K562 (cell line): ENCODE measurements at places on chromosomes 4 and X.
A peak's percentile ranks its signal among the peaks of the same experiment; 100 is the strongest.

GRCh38 chrX:5236096-5236495 is 992.6 kb downstream of the NLGN4X start:
- no peak for DNase-seq

- DNase-seq: no peak
These were observed 655.8 kb downstream of the ZNF674 start for GRCh38 chrX:45889471-45889870.

- no peak for DNase-seq
These were observed 7.0 kb downstream of the PRSS12 start for GRCh38 chr4:118345813-118346212.

DNA sequence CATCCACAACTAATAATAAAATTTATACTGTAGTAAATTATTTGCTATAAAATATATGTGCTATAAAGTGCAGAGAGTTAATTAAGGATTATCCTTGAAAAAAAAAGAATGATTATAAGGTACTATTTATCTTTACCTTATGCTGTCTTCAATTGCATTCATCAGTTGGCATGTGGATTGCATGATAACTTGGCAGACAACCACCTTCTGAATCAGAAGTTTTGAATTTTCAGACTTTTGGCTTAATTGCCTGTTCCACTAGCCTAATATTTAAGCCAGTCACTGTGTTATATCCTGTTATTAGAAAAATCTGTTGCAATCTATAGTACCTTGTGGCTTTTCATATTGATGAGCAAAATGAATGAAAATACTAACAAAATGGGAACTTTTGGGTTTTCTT is 1040.3 kb upstream of the PCDH10 start:
- no peak for DNase-seq

DNA sequence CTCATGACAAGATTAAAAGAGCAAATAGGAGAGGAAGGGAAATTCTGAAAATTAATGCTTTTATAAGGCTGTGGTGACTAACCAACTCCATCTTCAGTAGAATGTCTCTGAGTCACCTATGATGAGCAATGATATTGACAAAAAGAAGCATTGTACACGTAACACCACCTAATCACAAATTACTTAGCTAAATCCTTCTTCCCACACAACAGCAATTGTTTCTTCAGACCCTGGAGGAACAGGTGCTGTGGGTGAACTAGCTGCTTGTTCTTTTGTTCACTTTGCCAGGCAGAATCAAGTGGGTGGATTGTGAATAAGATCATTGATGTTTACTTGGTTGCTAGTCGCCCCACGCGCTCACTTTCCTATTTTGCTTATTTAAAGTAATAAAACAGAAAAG is 315.5 kb downstream of the CAMK2D start:
- no peak for DNase-seq

- DNase-seq: no peak
These were observed 347.2 kb upstream of the DDX53 start for GRCh38 chrX:22652596-22652995.

DNA sequence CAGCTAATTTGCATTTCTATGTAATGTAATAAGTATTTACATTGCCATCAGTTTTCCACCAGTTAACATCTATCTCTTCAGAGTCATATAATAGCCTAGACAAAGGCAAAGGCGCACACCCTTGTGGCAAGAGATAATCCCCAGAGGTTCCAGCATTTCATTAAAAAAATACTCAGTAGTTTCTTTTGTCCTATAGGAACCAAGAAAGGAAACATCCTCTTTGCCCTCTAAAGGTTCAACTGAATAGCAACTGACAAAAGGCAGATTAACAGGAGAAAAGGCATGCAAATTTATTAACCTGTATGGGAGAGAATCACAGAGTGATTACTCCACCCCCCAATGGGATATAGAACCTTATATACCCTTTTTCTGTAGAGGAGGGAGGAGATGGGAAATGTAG is 48.4 kb downstream of the MAGEB17 start:
- no peak for DNase-seq

DNA sequence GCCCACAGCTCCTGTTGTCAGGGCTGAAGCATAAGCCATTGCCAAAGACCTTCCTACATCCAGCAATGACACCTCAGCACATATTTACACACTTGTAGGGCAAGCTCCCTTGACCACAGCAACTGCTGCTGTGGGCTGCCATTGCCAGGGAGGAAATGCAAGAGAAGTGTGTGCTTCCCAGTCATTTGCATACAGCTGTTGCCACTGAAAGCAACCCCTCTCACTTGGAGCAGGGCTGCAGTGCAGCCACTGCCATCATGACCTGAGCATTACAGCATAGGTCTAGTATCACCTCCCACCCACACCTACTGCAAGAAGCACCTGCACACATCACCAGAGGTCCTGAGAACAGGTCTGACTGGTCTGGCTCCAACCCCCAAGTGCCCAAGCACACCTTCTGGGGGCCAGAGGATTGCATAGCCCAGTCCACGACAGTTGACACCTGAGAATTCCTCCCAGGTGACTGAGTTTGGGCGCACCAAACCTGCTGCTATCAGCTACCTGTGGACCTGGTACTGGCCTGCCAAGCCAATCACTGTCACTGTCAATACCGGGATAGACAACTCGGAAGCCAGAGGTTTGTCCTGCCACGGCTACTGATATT is 636.5 kb upstream of the SLIT2 start:
- DNase-seq: no peak

GRCh38 chr4:53498706-53499105 is 92.6 kb downstream of the LNX1 start:
- no peak for DNase-seq

- no peak for DNase-seq
These were observed 42.5 kb downstream of the RAB40AL start for GRCh38 chrX:102979536-102979935.

GRCh38 chr4:57764856-57765255 is 654.7 kb upstream of the IGFBP7 start:
- no peak for DNase-seq

GRCh38 chr4:23937173-23937572 is 47.3 kb upstream of the PPARGC1A start:
- DNase-seq: no peak

- no peak for DNase-seq
These were observed 291.8 kb upstream of the HAND2 start for GRCh38 chr4:173821876-173822275.

DNA sequence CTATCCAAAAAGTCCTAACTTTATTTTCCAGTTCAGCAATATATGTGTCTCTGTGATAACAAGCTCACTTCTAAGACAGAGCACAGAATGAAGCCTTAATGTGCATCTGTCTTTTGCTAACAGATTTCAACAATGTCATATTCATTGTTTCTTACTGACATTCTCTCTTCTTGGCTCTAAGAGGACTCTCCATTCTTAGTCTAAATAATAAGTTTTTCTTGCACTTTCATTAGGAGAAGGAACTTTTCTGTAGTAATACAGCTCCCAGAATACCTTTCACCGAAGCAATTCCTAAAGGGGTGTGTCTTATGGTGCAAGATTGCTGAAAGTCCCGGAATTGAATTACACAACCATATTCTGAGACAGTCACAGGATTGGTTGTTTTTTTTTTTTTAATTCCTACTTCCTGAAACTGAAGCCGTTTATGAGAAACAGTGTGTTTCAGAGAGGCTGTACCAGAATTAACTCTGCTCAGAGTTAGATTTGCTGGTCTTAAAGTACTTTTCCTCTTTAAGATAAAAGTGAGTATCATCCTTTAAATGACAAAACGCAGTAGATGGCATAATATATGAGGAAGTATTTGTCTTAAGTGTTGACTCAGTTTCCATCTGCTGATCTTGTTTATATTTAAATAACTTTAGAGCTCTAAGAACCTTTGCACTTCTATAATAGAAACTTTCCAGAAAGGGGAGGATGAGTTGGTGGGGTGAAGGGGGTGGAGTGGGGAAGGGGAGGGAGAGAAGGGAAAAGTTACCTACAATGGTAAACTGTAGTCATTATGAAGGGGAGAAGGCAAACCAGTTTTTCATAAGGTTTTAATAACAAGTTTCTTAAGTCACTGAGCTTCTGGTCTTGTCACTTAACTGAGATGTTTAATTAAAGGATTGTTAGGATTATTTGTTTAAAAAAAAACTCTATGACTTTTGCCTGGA is at the start of gene ALPK1:
ALPK1 (plus strand) TSS at position 421 of the 932 bp plus-strand sequence.
- DNase-seq: peak; percentile 69

DNA sequence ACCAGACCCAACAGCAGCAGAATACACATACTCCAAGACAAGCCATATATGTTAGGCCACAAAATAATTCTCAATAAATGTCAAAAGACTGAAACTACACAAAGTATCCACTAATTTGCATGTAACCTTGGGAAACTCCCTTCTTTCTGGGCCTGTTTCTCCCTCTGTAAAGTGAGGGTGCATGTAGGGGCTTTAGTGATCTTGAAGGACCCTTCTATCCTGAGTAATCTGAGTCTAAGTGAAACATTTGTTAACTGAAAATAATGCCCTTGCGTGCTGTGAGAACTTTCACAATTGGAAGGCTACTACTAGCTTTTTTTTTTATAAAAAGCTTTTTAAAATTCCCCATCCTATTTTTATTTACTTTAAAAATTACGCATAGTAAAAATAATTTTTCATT is 125.2 kb downstream of the NEXMIF start:
- no peak for DNase-seq

DNA sequence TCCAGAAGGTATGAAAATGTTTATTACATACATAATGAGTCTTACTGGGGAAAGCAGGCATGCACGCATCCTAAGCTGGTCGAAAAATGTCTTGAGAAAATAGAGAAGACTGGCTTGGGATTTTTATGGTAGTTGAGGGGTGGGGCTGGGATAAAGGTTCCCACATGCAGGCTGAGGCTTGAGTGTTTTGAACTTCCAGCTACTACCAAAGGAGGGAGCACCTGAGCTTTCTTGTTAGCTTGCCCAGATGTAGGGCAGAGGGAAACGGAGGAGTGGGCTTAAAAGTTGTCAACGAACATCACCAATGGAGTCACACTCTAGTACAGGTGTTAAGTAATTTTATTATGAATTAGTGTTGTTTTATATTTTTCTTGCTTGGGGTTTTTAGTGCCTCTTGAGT is 39.6 kb upstream of the SRPX start:
- DNase-seq: peak; percentile 38

- DNase-seq: no peak
These were observed 100.8 kb downstream of the DCK start for GRCh38 chr4:71094201-71094600.

DNA sequence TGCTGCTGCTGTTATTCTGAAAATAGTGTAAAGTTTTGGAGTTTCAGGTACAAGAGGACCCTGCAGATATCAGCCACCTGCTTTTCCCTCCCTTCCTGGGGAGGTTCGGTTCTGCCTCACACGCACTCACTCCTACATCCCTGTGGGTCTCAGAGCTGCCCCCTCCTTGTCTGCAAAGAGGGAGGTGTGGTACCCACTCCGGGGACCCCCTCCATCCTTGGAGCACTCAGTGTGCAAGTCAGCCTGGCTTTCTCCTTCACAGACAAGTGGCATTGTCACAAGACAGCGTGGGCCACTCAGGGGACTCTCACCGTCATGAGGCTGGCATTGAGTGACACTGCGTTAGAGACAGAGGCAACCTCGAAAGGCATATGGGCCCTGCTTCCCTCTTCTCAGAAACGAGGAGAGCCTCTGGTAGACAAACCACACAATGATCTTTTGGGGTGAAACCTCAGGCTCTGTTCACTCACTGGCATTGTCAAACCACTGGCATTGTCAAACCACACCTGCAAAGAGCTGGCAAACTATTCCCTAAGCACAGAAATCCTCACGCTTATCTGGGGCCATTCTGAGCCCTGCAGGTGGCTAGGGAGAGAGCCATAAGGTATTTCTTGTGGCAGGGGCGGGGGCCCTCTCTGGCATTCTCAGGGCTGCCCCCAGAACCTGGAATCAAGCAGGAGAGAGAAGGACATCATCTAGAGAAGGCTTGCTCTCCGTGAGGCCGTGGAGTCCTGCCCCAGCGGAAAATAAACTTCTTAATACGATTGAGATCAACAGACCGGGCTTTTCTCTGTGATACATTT is 285.0 kb downstream of the SHOX start:
- no peak for DNase-seq

DNA sequence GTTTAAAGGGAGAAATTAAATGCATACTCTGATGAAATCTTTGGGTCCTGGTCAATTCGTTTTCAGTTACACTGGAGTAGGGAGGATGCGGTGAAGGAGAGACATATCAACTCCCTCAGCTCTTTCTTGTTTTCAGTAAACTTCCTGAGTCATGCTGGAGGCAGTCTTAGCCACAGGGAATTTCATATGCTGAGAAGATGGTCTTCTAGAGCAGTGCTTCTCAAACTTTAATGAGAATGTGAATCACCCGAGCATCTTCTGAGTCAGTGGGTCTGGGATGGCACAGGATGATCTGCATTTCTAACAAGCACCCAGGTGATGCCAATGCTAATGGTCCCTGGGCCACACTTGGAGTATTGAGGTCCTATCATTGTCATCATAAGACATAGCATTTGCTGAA is 214.5 kb downstream of the KIT start:
- no peak for DNase-seq

- no peak for DNase-seq
These were observed 75.4 kb downstream of the FAM13A start for GRCh38 chr4:88981556-88981955.

DNA sequence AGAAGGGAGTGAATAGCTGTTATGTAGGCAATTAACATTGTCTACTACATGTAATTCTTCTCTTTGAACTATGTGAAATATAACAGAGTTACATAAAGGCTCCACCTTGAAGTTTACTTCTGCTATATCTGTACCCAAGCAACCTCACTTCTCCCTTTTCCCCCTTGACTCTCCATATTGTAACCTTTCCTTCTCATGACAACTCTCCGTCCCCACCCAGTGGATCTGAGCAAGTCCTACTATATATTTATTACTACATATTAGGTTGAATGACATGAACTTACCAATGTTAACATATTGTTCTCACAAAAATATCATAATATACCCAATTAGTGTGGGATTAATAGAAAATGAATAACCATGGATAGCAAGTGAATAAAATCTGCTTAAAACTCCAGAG is 93.2 kb upstream of the ATP8A1 start:
- no peak for DNase-seq

DNA sequence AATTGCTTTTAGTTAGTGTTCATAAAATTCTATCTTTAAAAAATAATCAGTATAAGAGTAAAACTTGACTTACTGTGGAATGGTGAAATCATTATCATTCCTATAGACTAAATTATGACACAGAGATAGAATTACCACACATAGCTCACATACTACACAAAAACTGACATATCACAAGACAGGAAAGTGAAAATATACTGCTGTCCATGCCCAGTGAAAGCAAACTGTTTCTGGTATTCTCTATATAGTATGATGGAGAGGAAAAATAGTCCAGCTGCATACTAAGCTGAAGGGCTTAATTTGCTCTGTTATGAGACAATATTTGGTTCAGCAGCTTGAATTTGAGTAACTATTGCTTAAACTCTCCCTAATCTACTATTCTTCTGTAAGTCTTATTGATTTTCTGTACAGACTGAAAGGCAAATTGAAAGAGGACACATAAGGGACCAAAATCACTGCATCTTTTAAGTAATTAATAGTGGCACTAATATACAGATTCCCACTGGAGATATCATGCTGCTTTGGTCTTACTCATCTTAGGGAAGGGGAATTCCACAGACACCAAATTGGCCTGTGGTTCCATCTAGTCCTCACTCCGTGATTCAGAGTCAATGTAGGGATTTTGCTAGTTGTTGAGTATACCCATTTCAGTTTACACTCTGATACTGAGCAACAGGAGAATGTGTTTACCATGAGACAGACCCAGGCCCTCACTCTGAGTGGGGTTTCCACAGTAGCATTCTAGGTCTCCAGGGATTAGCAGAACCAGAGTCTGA is 47.4 kb upstream of the AGA start:
- no peak for DNase-seq
